ENCODE measurements at places on chromosomes 5 and 9. TPM values are rescaled to one million over a fixed set of nuclear protein-coding genes. Genes with fewer than 3 reads are reported as not detected.

Gene COL5A1
- total RNA-seq: 45.5 TPM

Gene DOCK8
- 134 TPM for total RNA-seq

Gene SLC28A3
- total RNA-seq: under 0.01 TPM

Gene FSTL4
- total RNA-seq: 1.8 TPM

Gene NUTM2F
- not detected for total RNA-seq

Gene ADAMTS6
- total RNA-seq: 0.55 TPM

Gene PCDHA13
- total RNA-seq: 0.54 TPM

Gene IFNA8
- not detected for total RNA-seq

Gene CCL27
- total RNA-seq: 0.38 TPM

Gene GABRG2
- total RNA-seq: 1.3 TPM

Gene ANKRD34B
- total RNA-seq: not detected

Gene GZMA
- 0.92 TPM for total RNA-seq

Gene ADAMTS13
- 0.30 TPM for total RNA-seq

Gene NDFIP1
- 112 TPM for total RNA-seq

Gene ADRB2
- total RNA-seq: 0.88 TPM

Gene POU5F2
- total RNA-seq: 2.7 TPM

Gene TMEM174
- not detected for total RNA-seq

Gene ANXA2R
- 1.8 TPM for total RNA-seq

Gene FAM200C
- 2.0 TPM for total RNA-seq

Gene OR1J4
- not detected for total RNA-seq

Gene TSSK1B
- 0.17 TPM for total RNA-seq

Gene EGR1
- 87.3 TPM for total RNA-seq

Gene EFNA5
- 1.7 TPM for total RNA-seq

Gene PCDHB15
- total RNA-seq: 1.8 TPM

Gene NR5A1
- total RNA-seq: 637 TPM

Measured in adrenal gland (tissue), 19 donors.